Stimulated activated CD4-positive, alpha-beta T cell treated with anti-CD3 and anti-CD28 coated beads, Interleukin-1b, Interleukin-23, amount 100 ng/mL, for 48 hours (primary cell): ENCODE measurements at places on chromosomes 11 and 22.

GRCh38 chr22:43308060-43308830 is 34.9 kb downstream of the SCUBE1 start:
- DNase-seq, result no peak

DNA sequence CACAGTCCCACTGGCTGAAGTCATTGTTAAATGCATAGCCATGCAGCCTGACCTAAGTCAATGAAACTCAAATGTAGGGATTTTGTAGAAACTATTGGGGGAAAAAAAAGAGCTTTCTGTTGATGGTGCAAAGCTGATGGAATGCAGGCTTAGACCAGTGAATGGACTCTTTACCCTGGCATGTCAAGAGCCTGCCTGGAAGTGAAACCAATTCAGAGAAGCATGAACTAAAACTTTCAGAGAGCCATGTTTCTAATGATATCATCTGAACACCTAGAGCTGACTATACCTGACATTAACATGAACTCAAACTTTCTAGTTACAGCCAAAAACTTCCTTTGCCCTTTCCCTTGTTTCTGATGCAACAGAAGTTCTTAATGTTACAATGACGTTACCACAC is 89.0 kb downstream of the APIP start:
- DNase-seq, result no peak

GRCh38 chr22:38613588-38613987 is 42.6 kb downstream of the FAM227A start:
- DNase-seq, result no peak

GRCh38 chr22:27820896-27821866 is 19.6 kb upstream of the MN1 start:
- DNase-seq, result no peak

- no peak for DNase-seq
Observed at GRCh38 chr11:13291800-13292199, 14.2 kb downstream of the BMAL1 start.

- no peak for DNase-seq
Observed at GRCh38 chr22:42997582-42998090, 17.3 kb downstream of the PACSIN2 start.
